ENCODE measurements at places on chromosomes 2 and 18.

- no peak for DNase-seq
Observed at GRCh38 chr2:239500574-239501550, 100.0 kb upstream of the HDAC4 start.

GRCh38 chr2:74439373-74439772 is 2.4 kb downstream of the RTKN start:
- DNase-seq: no peak

DNA sequence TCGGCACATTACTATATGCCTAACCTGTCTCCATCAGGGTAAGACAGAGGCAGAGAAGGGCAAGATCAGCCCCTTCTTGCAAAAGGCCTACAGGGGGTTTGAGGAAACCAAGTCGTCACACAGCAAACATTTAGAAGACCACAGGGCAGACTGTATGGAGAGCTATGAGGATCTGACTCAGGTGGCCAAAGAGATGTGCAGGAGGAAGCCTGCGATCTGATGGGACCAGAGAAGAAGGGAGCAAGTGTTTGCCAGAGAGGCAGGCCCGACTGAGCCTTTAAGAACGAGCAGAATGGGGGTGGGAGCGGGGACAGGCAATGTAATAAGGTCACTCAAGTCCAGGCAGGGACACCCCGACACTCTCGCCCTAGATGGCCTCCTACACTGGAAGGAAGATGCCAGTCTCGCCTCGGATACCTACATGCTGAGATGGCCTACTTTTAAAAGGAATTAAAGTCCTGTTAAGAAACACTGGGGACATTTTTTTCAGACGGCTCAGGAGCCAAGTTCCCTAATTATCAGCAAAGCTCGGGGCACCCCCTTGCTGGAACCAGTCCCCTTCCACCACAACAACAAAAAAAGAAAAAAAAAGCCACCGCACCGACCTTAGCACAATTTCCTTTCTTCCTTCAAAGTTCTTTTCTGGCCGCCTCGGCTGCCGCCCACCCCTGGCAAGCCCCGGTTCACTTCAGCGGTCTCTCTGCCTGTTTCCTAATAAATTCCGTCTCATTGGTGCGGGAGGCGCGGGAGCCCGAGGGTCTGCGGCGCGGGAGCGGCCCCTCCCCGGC is 1.5 kb downstream of the SFXN5 start:
- no peak for DNase-seq

- DNase-seq: no peak
Observed at GRCh38 chr2:202165945-202166344, 72.5 kb downstream of the SUMO1 start.

DNA sequence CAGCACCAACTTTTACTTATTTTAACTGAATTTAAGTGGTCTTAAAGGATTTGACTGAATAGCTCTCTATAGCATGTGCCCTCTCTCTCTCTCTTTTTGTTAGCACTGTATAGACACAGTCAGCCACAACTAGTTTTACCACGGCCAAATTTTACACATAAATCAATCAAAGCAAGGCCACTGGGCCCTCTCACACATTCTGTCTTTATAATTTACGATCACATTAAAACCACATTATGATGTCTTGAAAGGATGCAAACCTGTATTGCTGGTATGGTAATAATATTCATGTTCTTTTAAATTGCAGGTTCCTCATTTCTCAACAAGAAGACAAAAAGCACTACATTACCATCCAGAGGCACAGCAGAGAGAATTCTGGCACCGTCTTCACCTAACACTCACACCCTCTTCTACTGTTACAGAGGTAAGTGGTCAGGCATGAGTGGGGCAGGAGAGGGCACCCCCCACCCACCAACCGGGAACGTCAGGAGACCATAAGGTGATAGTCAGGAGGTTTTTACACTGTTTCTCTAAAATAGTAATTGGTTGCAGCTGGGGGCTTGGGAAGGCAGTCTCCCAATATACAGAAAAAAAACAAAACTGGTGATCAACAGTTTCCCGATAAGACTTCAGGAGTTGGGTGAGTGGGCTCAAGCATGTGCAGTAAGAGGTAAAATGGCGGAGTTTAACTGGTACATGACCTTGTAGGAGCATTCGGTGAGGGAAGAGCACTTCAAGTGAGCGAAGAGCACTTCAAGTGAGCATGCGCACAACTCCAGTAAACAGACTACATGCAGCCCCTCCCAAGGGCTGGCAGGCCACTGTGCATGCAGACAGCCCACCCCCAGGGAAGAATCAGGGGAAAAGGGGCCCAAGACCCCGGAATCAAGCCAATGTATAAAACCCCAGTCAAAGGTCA is 296.7 kb downstream of the PIEZO2 start:
- no peak for DNase-seq

DNA sequence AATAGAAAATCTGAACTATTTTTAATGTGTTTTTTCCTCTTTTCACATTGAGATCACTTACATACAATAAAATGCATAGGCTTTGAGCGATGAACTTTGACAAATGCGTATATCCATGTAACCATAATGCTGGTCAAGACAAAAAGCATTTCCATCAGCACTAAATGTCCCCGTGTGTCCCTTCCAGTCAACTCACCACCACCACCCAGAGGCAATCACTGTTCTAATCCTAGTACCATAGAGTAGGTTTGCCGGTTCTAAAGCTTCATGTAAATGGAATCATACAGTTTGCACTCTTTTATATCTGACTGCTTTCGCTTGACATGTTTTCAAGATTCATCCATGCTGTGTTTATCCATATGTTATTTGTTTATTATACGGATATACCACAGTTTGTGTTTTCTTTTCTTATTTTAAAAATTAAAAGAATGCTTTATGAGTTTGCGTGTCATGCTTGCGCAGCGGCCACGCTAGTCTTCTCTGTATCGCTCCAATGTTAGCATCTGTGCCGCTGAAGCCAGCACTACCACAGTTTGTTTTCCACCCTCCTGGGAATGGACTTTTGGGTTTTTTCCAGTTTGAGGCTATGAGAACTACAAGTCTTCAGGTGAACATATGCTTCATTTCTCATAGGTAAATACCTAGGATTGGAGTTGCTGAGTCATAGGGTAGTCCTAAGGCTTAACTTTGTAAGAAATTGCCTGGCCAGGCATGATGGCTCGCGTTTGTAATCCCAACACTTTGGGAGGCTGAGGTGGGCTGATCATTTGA is 197.5 kb upstream of the CHAC2 start:
- DNase-seq: no peak

DNA sequence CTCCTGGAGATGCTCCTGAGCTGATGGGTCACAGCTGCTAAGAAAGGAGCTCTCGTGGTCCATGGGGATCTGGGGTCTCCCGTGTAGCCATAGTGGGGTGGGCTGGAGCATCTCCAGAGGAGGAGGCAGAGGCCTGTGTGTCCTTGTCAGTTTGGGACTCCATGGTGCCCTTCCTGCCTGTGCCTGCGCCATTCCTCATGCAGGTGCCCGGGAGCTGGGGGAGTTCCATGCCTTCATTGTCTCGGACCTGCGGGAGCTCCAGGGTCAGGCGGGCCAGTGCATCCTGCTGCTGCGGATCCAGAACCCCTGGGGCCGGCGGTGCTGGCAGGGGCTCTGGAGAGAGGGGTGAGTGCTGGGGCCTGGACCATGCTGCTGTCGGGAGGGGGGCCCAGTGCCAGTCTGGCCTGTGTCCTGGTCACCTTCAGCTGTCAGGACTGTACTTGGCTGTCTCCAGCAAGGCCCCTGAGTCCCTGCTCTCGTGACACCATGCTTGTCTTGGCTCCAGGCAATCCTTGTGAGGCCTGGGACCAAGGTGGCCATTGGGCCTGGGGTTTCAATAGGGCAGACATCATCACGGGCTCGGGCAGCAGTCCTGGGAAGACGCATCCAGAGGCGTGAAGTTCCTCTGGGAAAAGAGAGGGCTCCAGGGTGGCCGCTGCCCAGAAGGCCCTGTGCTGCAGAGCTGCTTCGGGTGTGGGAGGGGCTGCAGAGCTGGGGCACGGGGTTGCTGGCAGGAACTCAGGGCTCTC is 7.3 kb downstream of the CAPN10 start:
- no peak for DNase-seq

DNA sequence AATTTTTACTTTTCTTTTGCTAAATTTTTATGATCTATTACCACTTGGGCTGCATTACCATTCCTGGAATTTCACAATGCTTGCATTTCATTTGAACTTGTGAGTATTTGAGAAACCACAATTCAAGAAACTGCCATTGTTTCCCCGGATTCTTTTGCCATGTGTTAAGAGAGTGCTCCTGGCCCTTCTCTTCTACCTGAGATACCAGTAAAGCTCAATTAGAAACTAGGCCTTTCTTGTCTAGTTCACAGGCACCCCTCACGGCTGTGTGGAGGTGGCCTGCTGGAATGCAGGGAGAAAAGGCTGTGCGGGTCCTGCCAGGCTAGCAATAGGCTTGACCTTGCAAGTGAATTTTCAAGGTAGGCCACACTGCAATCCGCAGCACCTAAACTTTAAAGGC is 40.8 kb downstream of the ZEB2 start:
- no peak for DNase-seq

All from stimulated activated CD8-positive, alpha-beta memory T cell treated with anti-CD3 and anti-CD28 coated beads, Interleukin-4, amount 100 ng/mL, for 1 hour (primary cell).